ENCODE measurements at places on chromosomes 1 and 21. TPM values are rescaled to one million over a fixed set of nuclear protein-coding genes. Genes with fewer than 3 reads are reported as not detected.

The SHE gene
- total RNA-seq = not detected

The PALMD gene
- total RNA-seq = 3.2 TPM

The ZBTB48 gene
- 12.9 TPM for total RNA-seq

The BMP8B gene
- not detected for total RNA-seq

The IL19 gene
- total RNA-seq = not detected

The PWP2 gene
- total RNA-seq = 6.4 TPM

The CYP4B1 gene
- not detected for total RNA-seq

The SELL gene
- under 0.01 TPM for total RNA-seq

The PRKCZ gene
- 0.97 TPM for total RNA-seq

The ERICH3 gene
- not detected for total RNA-seq

The PLD5 gene
- not detected for total RNA-seq

The KIF17 gene
- total RNA-seq = 0.61 TPM

The IFI44L gene
- 8.5 TPM for total RNA-seq

The BARHL2 gene
- not detected for total RNA-seq

The CD52 gene
- not detected for total RNA-seq

The CBR3 gene
- 14.4 TPM for total RNA-seq

The TSPAN1 gene
- 1.2 TPM for total RNA-seq

The PANK4 gene
- total RNA-seq = 33.3 TPM

The ASCL5 gene
- not detected for total RNA-seq

The EFNA1 gene
- not detected for total RNA-seq

The FCGR3A gene
- not detected for total RNA-seq

The GNAT2 gene
- total RNA-seq = not detected

The LAMC1 gene
- 472 TPM for total RNA-seq

The KMO gene
- total RNA-seq = 0.49 TPM

Data from hair follicle dermal papilla cell (primary cell).